Esophagus squamous epithelium (tissue), 5 donors: ENCODE measurements at places on chromosomes 3 and 15.

DNA sequence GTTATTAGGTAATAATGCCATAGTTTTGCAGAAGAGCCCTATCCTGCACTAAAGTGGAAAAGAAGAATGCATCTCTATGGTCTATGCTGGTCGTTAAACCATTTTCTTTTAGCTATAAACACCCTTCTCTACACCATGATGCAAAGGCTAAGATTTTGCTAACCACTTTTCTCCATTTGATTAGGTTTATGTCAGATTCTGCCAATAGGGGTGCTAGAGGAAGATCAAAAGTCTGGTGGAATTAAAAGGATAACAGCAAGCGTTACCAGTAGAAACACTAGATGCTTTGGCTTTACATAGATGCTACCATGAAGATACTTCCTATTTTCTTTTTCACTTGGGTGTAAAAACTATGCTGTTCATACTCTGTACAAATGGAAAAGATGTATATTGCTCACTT is 669.8 kb upstream of the ARPP21 start:
- no peak for DNase-seq

- DNase-seq, result no peak
Observed at GRCh38 chr15:94582368-94582767, 351.0 kb downstream of the MCTP2 start.

DNA sequence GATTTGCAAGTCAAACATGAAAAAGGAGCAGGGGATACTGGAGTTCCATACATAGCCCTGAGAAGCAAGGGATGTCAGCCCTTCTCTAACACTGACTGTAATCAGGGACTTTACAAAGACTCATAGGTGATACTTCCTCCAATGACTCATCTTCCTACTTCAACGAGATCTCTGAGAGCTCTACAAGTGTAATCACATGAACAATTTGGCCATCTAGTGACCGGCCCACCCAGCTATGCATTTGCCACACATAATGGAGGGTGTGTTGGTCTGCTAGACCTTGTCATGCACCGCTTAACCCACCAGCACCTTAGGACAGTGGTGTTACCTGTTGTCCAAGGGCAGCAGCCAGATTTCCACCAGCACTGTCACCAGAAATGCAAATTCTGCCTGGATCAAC is 75.3 kb downstream of the NCEH1 start:
- no peak for DNase-seq

DNA sequence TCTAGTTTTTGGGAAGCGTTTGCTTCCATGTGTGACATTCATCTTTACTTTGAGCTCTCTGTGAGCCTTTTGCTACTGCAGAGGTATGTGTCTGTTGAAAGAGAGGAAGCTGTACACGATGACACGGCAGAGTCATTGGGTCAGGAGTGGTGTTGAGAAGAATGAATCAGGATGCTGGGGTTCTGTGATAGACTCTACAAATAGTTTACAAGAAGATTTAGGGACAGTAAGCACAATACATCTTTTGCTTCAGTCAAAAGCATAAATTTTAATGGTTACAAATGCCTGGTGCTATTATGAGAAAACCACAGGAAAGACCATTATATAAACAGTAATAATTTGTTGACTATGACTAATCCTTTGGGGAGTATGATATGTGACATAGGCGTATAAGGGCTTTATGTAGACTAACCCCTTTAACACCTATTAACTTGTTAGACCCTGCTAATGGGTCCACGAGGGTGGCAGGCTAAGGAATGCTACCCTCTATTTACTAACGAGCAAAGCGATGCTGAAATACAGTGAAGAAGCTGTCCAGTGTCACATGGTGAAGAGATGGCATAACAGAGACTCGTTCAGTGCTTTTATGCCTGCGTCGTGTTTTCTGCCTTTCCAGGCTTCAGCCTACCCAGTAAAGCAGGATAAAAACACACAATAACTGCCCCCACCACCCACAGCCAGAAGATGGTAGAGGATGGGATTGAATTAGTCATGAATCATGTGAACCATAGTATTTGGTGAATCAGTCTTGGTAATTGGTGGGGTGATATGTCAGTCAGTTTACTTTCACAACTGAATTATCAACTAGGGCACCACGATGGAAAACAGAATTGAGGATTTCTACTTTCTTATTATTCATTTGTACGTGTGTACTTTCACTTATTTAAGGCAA is 118.8 kb downstream of the LPP start:
- DNase-seq, result no peak

DNA sequence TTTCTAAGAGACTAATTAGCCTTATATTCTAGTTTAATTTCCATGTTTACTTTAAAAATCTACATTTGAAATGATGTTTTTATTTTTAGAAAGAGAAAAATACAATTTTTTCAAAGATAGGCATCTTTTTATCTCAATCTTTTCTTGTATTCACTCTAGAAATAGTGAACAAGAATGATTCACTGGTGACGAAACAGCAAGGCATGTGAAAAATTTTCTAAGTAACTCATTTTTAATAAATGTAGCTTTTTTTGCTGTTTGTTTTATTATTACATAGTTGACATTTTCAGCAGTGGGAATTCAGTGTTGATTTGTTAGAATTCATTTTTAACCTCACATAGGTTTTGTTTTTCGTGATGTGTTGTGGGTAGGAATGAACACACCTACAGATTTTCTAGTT is 1226.4 kb downstream of the NSUN3 start:
- no peak for DNase-seq

DNA sequence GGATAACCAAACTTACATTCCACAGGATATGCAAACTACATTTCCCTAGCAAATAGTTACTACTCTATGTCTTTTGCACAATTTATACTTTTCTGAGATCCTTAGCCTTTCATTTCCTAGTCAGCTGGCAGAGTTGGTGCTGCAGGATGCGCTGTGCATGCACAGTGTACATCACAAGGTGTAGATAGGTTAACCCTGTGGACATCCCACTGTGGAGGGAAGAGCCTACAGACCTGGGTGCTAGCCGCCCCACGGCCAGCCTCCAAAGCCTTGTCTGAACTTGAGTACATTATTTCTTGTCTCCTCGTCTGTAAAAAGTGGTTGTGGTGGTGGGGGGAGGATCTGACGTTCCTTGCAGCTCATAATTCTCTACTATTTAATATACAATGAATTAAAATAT is 3.5 kb downstream of the TNFSF10 start:
- DNase-seq, result no peak

- no peak for DNase-seq
Observed at GRCh38 chr3:190718671-190719070, 143.8 kb downstream of the GMNC start.

GRCh38 chr3:150227839-150228238 is 180.3 kb upstream of the TSC22D2 start:
- DNase-seq, result no peak

- DNase-seq, result no peak
Observed at GRCh38 chr15:52013151-52013791, 5.7 kb upstream of the MAPK6 start.

GRCh38 chr3:182118066-182118465 is 406.3 kb downstream of the SOX2 start:
- no peak for DNase-seq

DNA sequence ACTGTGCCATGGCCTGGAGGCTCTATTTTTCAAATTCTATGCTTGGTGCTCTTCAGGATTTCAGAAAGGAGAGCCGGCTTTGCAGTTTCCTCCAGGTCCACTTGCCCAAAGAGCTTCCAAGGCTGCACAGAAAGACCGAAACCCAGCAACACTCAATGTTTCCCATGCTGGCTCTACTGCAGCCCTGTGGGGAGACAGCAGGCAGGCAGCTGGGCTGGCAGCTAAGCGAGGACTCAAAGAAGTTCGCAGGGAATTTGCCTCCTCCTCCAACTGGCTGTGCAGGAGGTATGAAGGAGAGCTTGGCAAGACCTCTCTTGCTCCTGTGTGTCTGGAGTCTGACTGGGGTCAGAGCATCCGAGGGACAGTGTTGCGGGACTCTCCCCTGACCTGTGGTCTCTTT is 17.4 kb upstream of the ITGA11 start:
- DNase-seq, result no peak

DNA sequence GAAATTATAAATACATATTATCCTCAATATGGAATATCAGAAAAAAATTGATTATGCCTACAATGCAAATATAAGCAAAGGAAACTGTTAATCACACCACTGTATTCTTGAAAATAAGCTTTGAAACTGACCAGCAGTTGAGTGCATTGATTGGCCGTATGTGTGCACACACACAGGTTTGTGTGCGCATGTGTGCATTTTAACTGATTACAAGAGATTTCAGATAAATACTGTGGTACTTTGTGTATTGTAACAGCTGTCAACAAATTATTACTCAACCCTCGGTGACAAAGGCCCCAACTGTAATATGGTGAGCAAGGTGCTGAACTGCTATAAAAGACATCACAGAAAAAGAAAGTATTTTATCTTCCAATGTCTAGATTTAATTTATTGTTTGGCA is 1238.9 kb upstream of the ALCAM start:
- DNase-seq, result no peak

DNA sequence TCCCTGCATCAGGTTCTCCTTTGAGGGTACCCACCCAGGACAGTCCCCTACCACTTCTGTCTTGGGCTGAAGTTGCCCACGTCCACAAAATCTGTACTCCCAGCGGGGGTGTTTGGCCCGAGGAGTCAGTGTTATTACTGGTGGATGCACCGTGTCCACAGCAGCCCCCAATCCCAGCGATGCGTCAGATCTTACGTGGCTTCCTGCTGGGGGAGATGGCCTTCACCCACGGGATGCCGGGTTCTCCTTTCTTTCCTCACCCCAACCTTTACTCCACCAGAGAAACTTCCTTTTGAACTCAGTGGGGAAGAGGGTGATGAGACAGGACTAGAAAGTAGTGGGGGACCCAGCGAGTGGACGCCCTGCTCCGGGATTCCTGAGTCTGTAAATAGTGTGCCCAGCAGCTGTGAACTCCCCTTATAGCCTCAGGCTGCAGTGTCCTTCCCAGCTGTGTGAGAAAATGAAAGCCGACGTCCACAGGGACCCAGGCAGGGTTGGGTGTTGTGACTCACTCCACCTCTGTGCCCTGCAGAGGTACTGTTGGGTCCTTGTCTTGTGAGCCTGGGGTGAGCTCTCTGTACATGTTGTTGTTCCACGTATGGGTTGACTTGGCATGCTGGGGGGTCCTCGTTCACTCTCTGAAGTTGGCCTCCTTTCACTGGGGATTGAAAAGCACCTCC is 31.5 kb downstream of the CRTAP start:
- no peak for DNase-seq

DNA sequence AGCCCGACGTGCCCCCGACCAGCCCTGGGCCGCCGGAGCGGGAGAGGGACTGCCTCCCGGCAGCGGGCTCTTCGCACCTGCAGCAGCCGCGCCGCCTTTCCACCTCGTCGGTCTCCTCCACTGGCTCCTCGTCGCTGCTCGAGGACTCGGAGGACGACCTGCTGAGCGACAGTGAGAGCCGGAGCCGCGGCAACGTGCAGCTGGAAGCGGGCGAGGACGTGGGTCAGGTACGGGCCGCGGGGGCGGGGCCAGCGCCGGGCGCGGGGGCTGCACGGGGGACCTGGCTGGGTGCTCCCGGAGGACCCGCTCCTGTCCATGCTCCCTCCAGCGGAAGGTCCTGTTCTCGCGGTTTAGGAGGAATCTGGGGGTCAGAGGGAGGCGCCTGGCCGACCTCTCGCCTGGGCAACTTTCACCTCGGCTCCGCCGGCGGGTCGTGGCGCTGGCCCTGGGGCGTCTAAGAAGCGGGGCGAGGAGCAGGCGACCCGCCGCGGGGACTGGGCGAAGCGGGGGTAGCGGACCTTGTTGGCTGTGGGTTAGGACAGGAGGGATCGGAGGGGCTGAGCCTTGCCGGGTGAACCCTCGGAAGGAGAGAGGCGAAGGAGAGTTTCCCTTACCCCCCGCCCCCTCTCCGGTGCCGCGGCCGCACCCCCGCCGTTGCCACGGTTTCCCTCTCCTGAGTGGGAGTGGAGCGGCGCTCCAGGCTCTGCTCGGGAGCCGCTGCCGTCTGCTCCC is 682 bp downstream of the ITPKA start:
- no peak for DNase-seq

GRCh38 chr3:116390318-116390717 is 55.0 kb downstream of the LSAMP start:
- DNase-seq, result no peak

DNA sequence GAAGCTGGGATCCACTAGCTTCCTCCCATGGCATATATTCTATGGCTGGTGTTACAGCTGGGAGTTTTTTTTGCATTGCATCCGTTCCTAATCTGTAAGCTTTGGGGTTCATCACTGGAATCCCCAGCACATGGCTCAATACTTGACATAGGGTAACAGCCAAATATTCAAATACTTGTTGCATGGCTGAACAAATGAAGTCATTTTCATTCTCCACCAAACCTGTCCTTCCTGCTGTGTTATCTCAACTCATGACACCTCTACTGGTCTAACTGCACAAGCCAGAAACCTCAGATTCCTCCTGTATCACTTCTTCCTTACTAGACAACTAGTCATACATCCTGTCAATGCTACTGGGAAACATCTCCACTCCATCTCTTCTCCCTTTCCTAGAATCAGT is 43.4 kb downstream of the ST3GAL6 start:
- no peak for DNase-seq

DNA sequence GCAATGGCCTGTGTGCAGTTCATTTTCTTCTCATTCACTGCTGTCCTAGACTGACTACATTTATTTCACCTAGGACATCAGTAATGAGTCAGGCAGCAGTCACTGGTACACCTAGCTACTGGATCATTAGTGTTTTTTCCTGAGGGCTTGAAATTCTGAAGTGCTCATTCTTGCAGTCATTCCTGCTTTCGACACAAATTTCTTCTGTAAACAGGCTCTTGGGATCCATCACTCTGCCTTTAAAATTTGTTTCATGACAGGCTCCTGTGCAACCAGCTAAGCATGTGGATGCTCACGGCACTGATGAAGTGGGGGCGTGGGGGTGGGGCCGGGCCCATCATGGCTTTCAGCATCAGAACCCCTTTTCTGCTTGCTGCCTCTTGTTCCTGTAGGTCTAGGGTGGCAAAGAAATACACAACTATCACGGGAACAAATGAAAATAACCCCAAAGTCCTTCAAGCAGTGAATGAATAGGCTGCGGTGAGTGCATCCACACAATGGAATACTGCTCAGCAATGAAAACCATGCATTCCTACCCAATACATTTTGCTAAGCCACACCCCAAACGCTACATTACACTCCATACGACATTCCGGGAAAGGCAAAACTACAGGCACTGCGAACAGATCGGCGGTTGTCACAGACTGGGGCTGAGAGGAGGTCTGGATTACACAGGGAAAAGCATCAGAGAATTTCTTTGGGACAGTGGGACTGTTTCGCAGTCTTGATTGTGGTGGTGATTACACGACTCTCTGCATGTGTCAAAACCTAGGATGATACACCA is 9.3 kb upstream of the MELTF start:
- DNase-seq, result no peak

DNA sequence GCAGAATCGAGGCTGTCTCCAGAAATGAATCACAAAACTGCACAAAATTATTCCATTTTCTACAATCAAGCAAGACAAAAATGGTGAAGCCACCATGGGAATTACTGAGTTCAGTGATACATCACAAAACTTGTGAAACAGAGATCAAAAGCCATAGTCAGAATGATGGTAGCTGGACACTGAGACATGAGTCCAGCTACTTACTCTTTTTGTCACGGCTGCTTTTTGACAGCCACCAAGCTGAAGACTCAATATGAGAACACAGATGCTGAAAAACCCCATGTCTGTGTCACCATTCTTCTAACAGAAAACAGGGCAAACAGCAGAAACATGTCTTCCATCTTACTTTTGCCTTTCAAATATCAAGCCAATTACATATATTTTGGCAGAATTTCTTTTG is 237.6 kb downstream of the LPP start:
- DNase-seq, result no peak

GRCh38 chr3:151584566-151584965 is 123.7 kb upstream of the IGSF10 start:
- no peak for DNase-seq
